CD4-positive, alpha-beta T cell treated with Interleukin-12 subunit alpha and Interleukin-12 subunit beta, for 1 hour (primary cell): ENCODE measurements at places on chromosomes 6 and 20.

DNA sequence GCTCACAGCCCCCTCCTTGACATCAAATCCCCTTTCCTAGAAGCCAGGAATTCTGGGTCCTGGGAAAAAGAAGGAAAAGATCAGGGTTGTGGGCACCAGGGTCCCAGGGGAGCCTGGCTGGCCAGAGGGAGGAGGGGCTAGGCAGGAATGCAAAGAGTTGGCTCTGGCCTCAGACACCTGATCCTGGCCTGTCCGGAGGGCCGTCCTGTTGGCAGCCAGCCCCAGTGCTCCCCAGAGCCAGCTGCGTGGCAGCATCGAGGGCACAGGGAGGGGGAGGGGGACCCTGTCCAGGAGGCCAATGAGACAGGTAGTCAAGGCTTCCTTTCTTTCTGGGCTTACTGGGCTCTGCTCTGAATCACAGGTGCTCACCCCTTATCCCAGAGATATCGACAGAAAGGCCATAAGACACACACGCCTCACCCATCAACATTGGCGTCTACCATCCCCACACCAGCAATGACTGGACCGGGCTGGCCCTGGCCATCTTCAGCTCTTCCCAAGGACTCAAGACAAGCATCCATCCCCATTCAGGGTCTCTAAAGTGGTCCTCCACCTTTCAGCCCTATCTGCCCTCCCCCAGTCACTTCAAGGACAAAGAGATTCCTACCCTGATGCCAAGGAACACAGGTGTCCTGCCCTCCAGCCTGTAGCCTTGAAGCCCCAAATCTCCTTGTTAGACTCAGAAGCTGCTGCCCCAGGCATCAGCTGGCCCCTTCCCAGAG, 723 bp downstream of the COL11A2 start:
- no peak for DNase-seq

DNA sequence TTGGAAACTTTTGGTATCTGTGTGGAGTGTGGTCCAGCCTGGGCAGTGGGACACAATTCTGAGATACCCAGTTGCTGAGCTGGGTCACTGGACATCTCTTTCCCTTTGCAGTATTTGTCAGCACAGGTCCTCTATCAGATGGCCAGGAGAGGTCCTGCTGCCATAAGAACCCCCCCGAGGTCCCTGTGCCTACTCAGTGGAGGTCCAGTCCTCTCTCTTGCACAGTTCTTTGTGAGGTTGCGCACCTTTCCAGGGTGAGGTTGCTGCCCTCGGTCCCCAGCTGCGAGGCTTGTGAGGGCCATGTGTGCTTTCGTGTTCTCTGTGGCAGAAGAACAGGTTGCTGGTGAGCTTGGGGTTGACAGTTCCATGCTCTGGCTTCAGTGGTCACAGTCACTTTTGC, 320.6 kb downstream of the QKI start:
- no peak for DNase-seq

DNA sequence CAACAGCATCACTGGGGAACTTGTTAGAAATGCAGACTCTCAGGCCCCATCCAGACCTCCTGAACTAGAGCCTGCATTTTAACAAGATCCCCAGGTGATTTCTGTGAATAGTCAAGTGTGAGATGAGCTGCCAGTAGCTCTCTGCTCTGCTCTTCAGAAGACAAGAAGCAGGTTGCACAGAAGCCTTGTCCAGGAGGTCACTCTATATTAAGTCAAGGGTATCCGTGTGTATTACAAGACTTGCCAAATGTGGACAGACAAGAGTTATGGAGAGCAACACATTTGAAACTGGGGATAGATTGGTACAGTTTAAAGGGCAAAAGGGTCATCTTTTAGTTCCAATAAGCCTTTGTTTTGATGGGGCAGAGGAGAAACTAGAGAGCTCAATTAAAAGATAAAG, 23.2 kb upstream of the RIN2 start:
- DNase-seq: no peak

DNA sequence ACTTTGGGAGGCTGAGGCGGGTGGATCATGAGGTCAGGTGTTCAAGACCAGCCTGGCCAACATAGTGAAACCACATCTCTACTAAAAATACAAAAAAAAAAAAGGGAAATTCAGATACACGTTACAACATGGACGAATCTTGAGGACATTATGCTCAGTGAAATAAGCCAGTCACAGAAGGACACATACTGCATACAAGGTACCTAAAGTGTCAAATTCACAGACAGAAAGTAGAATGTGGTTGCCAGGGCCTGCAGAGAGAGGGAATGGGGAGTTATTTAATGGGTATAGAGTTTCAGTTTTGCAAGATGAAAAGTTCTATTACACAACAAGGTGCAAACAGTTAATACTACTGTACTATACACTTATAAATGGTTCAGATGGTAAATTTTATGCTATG, 75.1 kb downstream of the SNX5 start:
- DNase-seq: no peak

GRCh38 chr6:104227508-104227907, 632.2 kb downstream of the HACE1 start:
- DNase-seq: no peak
